H4 (cell line): ENCODE measurements at places on chromosomes 5 and 9.
A peak's percentile ranks its signal among the peaks of the same experiment; 100 is the strongest.

DNA sequence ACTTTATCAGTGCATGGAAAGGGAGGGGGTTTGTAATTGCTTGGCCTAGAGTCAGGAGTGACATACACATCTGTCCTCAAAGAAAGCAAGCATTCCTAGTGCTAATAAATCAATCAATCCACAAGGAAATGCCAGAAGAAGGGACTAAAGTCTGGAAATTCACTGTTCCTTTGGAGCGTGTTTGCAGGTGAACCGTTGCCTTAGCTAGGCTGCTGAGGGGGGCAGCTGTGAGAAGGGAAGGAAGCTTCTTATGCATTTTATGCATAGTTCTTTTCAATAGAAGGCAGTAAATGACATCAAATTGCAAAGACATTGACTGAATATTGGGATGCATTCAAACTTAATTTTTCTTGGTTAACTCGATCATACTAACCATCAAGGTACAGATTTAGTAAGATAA, 1092.5 kb upstream of the SEMA6A start:
- no peak for DNase-seq

DNA sequence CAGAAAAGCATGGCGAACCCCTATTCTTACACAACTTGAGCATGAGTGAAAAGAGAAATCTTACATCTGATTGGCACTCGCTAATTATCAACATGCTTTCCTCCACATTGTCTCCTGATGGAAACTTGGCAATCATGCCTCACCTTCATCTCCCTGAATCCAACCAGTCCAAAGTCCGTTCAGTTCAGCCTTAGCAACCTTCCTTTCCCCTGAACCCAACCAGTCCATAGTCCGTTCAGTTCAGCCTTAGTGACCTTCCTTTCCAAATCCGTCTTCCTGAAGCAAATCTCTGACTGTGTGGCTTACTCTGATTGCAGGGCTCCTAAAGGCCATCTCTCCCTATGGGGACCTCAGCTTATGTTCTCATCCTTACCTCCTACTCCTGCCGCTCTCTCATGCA, 538.3 kb upstream of the CLINT1 start:
- no peak for DNase-seq

DNA sequence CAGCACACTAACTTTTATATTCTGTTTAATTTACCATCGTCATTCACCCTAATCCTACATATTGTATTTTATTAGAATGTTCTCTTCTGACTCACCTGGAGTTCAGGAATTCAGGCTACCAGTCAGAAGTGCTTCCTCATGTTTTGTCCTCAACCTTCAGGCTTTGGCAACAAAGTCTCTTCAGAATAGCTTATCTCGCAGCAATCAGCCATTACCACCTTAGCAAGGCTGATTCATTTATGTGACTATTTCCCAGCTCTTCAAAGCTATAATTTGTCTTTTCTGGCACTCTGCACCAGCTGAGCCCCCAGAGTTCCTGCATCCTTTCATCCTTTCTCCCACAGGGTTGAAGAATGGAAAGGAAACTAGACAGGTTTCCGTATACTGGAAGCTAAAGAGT, 365.5 kb upstream of the CDH18 start:
- no peak for DNase-seq

DNA sequence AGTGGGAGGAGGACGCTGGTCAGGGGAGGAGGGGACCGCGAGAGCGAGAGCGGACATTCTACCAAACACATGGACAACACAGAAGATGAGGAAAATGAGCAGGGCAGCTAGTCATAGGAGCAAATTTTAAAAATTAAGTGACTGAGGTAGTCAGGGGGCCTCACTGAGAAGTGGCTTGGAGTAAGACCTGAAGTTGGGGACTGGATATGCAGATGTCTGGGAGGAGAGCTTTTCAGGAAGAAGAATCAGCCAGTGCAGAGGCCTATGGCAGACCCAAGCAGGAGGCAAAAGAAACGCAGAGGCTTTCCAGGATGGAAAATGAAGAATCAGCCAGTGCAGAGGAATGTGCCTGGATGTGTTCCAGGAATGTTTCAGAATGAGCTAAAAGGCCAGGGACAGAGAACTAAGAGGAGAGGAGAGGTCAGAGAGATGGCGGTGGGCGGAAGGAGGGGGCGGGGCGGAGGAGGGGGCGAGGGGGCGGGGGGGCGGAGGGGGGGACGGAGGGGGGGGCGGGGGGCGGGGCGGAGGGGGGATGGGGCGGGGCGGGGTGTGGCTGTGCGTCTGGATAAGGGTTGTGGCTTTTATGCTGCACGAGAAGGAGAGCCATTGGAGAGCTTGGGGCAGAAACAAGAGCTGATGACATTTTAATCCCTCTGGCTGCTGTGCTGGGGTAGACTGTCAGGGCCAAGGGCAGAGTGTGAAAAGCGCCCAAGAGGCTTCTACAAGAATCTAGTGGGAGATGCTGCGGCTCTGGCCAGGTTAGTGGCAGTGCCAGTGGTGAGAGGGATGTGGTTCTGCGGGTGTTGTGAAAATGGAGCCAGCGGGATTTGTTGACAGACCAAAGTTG, 129.6 kb downstream of the KCNIP1 start:
- DNase-seq: peak; percentile 76

GRCh38 chr9:123454361-123454760, 98.4 kb downstream of the CRB2 start:
- no peak for DNase-seq

DNA sequence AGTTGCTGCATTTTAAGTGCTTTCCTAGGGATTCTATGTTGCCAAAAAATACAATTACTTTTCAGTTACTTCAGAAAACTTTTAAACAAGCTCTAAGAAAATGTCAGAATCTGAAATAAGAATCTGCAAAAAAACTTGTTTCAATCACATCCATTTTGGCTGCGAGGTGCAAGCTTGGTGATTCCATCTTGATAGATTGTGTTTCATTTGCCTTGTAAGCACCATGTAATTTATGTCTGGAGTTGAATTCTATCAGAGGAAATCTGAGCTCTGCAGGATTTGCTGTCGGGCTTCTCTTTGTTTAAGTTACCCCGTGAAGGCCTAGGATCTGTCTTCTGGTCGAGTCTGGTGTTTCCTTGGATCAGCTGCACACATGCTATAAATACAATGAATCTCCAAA, 40.4 kb upstream of the MAN2A1 start:
- DNase-seq: no peak

DNA sequence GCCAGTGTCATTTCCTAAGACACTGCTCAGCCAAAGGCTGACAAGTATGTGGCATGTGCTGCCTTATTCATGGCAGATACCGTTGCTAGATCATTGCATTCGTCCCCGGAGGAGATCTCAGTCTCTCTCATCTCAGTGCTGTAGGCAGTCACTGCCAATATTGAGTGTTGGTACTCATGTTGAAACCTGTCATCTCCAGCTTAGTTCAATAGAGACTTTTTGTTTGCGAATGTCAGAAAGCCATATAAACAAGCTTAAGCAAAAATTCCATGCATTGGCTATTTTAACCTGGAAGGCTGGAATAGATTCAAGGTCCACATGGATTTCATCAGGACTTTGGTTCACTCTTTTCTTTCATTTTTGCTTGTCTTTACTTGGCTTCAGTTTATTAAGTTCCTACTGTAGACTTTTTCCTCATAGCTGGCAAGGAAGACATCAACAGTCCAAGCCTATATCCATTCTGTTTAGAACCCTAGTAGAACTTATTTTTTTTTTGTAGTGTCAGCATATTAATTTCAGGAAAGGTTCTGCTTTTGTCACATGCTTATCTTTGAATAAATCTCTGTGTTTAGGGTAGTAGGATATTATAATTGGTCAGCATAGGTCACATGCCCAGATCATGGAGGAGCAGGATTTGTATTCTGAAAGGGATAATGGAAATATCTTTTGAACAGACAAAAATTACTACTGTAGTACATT, 66.8 kb downstream of the FCHO2 start:
- no peak for DNase-seq

GRCh38 chr9:93464876-93465275, 11.5 kb upstream of the FAM120AOS start:
- DNase-seq: no peak

- peak; percentile 9 for DNase-seq
These were observed 153.9 kb upstream of the MEF2C start for GRCh38 chr5:89036704-89037489.

GRCh38 chr9:73199886-73200285, 48.2 kb downstream of the ANXA1 start:
- DNase-seq: peak; percentile 58

GRCh38 chr9:6787793-6788161, 30.0 kb downstream of the KDM4C start:
- DNase-seq: no peak

DNA sequence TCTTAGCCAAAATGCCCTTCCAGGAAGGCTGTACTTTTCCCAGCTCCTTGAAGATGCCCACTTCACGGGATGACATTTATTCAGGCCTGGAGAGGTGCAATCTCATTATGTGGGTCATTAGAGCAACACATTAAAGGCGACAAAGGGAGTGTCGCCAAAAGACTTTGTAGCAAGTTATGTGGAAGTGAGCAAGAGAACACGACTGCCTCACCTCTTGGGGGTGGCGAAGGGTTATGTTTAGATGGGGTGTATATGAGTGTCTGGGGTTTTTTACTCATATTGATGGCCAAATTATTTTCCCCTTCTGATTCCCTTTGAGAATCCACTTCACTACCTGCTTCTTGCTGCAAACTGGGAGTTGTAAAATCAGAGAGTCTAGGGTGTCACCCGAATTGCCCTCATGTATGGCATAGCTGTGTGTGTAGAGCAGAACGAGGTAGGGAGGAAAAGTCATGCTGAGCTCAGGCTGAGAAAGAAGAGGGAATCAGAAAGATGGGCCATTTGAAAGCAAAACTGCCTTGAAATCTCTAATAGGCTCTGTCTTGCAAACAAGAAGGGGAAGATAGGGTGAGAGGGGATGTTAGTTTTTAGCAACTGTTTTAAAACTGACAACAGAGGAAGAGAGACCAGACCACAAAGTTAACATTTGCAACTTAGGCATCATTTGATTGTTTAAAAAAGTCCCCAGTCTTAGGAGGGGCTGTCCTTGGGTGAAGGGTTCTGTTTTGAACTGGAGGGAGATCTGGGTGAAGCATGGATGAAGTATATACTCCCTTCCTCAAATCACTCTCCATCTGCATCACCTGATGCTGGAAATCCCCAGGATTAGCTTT, 97.1 kb upstream of the IL12B start:
- no peak for DNase-seq

GRCh38 chr9:12232836-12233235, 460.3 kb upstream of the TYRP1 start:
- DNase-seq: no peak

GRCh38 chr5:60504342-60504741, 195.6 kb downstream of the DEPDC1B start:
- DNase-seq: no peak

GRCh38 chr5:135266303-135266635, 132.8 kb downstream of the MACROH2A1 start:
- DNase-seq: no peak

DNA sequence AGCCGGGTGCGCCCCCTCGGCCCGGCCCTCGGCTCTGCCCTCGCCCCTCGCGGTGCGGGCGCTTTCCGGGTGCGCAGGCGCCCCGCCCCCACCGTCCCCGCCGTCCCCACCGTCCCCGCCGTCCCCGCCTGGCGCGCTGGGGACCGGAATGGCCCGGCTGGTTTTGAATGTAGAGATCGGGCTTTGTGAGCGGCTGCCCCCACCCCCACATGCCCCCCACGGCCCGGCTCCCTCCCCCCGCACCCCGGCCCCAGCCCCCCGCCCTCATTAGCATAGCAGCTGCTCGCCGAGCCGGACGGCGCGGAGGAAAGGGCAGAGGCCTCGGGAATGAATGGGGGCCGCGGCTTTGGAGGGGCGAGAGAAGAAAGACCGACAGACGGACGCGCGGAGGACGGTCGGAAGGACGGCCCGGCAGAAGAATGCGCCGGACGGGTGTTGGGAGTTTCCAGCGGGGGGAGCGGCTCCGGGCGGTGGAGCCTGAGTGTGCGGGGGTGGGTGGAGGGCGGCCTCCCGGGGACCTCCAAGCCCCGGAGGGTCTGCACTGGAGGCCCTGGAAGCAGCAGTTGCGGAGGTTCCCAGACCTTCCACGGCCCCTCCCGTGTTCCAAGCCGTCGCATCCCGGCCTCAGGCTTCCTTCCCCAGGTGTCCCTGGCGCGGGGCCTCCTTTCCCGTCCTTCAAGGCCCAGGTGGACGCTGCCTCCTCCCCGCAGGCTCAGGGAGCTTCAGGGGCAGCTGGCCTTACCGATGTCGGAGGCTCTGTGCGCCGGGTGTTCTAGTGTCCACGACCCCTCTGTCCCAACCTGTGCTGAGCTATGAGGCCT, 6.0 kb downstream of the NRARP start:
- no peak for DNase-seq

DNA sequence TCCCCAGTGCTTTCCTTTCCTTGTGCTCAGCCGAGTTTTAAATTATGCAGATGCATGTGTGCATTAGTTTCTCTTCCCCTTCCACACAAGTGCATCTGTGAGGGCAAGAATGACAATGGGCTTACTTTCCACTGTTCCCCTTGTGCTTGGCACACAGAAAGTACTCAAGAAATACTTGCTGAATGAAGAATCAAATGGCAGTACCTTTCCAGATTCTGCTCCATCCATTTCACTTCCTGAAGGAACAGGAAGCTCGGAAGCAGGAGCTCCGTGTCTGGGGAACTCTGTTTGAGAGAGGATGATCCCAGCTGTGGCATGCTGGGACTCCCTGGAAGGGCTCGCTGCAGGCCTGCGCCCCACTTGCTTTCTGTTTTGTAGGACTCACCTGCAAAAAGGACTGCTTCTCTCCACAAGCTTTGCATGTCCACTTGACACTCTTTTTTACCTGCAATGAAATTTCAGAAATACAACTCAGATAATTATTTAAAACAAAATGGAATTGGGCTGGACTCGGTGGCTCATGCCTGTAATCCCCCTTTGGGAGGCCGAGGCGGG, 5.5 kb downstream of the MRNIP start:
- DNase-seq: no peak

- no peak for DNase-seq
These were observed 52.8 kb upstream of the SV2C start for GRCh38 chr5:76030343-76030742.

DNA sequence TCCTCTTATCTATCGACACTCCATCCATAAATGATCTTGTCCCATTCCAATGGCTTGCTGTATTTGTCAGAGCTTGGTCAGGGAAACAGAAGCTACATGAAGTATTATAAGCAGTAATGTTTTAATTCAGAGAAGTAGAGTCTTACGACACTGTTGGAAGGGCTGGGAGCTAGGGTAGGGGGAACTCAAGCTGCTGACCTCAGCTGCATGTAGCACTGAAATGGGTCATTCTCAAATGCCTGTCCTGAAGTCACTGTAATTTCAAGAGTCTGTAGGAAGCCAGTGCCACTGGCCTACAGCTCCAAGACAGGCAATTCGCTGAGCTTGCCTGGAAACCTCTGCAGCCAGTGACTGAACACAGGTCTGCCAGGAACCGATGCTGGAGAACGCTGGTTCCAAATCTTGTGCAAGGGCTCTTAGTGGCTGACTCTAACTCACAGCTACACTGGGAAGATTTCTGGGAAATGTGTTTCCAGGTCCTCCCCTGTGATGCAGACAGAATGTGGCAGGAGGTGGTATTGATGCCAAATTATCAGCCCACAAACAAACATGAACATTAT, 532.4 kb downstream of the CCDC171 start:
- no peak for DNase-seq

GRCh38 chr5:33011801-33012200, 300.7 kb downstream of the NPR3 start:
- DNase-seq: no peak
